Suprapubic skin (tissue), 4 donors: ENCODE measurements at places on chromosomes 6 and 20. TPM values are rescaled to one million over a fixed set of nuclear protein-coding genes. Genes with fewer than 3 reads are reported as not detected.

OR12D3 gene
- not detected for total RNA-seq

ADGRF4 gene
- total RNA-seq, result 38.9 TPM

DNA sequence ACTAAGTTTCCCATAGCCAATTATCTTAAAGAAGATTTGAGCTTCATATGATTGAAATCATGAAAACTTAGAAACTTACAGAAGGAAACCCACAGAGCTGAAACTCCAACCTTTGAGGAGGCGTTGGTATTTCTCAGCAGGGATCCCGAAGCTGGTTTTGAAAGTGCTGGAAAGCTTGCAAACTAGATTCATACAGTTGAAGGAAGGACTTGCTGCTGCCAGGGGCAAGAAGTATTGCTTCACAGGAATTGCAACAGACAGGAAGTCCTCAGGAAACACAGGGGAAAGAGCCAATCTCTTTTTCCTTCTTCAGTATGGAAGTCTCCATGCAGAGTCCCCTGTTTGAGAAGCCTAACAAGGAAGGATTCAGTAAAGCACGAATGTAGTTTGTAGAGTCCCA, 419.7 kb downstream of the CD109 start:
- H3K4me1 ChIP-seq, result no peaks in the 10 kb centered on the region
- H3K27ac ChIP-seq, result no peak overlapping the region
- H3K27me3 ChIP-seq, result no peaks in the 10 kb centered on the region
- H3K36me3 ChIP-seq, result no peaks in the 10 kb centered on the region
- no peak overlapping the region for H3K4me3 ChIP-seq

CLVS2 gene
- 0.15 TPM for total RNA-seq

MYL9 gene
- total RNA-seq, result 34.0 TPM

DNA sequence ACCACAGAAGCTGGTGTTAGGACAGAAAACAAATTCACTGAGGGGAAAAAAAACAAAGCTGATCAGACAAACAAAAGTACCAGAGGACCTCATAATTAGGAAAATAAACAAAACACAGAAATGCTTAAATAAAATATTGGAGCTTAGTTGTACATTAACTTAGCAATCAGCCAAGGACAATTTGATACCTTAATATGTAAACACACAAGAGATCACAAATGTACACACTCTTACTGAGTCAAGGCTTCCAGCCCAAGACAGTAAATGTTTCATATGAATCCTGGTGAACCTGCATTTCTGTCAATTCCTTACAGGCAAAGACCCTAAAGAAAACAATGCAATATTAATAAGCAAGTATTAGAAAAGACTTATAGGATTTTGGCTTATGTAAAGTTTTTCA, 62.0 kb upstream of the SPTLC3 start:
- H3K4me1 ChIP-seq, result no peaks in the 10 kb centered on the region
- DNase-seq, result no peak
- H3K36me3 ChIP-seq, result no peaks in the 10 kb centered on the region
- no peaks in the 10 kb centered on the region for H3K27me3 ChIP-seq

GRCh38 chr6:104574135-104574750, 285.5 kb downstream of the HACE1 start:
- DNase-seq, result no peak
- H3K36me3 ChIP-seq, result no peaks in the 10 kb centered on the region
- H3K27me3 ChIP-seq, result no peaks in the 10 kb centered on the region
- no peak overlapping the region for H3K4me3 ChIP-seq
- H3K4me1 ChIP-seq, result no peaks in the 10 kb centered on the region
- H3K27ac ChIP-seq, result no peak overlapping the region

LHFPL5 gene
- total RNA-seq, result not detected

CNR1 gene
- total RNA-seq, result 12.2 TPM

GRCh38 chr6:42428326-42429041, 23.2 kb downstream of the TRERF1 start:
- no peak for DNase-seq
- no peak overlapping the region for H3K4me3 ChIP-seq
- H3K27ac ChIP-seq, result peak overlapping the region; percentile 19
- H3K36me3 ChIP-seq, result peaks cover 3% of the 10 kb centered on the region

DNA sequence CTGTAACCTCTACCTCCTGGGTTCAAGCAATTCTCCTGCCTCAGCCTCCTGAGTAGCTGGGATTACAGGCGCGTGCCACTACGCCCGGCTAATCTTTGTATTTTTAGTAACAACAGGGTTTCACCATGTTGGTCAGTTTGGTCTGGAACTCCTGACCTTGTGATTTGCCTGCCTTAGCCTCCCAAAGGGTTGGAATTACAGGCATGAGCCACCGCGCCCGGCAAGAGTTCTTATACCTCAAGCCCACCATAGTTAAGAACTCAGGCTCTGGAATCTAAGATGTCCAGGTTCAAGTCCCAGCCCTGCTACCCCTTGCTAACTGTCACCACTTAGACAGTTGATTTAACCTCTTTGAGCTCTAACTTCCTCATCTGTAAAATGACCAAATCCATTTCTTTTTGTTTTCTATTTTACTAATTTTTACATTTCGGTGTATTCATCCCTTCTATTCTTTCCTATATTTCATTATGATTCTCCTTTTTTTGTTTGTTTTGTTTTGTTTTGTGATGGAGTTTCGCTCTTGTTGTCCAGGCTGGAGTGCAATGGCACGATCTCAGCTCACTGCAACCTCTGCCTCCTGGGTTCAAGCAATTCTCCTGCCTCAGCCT, 104.8 kb upstream of the ZNF217 start:
- H3K36me3 ChIP-seq, result no peaks in the 10 kb centered on the region
- no peak overlapping the region for H3K27ac ChIP-seq
- no peak overlapping the region for H3K4me3 ChIP-seq
- no peaks in the 10 kb centered on the region for H3K4me1 ChIP-seq

- H3K36me3 ChIP-seq, result no peaks in the 10 kb centered on the region
- no peak overlapping the region for H3K27ac ChIP-seq
- H3K4me1 ChIP-seq, result no peaks in the 10 kb centered on the region
- no peak for DNase-seq
These were observed 24.1 kb downstream of the CFAP61 start for GRCh38 chr20:20076297-20077065.

CCN6 gene
- total RNA-seq, result 0.25 TPM

DNA sequence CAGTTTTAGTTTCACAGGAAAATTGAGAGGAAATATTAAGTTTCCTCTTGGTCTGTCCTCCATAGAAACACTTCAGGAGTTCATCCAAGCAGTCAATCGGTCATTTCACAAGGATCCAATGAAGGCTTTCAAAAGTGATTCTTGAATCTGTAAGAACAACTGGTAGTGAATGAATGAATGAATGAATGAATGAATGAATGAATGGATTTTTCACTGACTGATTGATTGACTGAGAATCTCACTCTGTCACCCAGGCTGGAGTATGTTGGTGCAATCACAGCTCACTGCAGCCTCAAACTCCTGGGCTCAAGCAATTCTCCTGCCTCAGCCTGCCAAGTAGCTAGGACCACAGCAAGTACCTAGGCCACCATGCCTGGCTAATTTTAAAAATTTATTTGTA, 39.4 kb upstream of the TAF8 start:
- H3K36me3 ChIP-seq, result no peaks in the 10 kb centered on the region
- peaks cover 14% of the 10 kb centered on the region for H3K4me1 ChIP-seq
- no peak overlapping the region for H3K4me3 ChIP-seq
- no peaks in the 10 kb centered on the region for H3K27me3 ChIP-seq

DNA sequence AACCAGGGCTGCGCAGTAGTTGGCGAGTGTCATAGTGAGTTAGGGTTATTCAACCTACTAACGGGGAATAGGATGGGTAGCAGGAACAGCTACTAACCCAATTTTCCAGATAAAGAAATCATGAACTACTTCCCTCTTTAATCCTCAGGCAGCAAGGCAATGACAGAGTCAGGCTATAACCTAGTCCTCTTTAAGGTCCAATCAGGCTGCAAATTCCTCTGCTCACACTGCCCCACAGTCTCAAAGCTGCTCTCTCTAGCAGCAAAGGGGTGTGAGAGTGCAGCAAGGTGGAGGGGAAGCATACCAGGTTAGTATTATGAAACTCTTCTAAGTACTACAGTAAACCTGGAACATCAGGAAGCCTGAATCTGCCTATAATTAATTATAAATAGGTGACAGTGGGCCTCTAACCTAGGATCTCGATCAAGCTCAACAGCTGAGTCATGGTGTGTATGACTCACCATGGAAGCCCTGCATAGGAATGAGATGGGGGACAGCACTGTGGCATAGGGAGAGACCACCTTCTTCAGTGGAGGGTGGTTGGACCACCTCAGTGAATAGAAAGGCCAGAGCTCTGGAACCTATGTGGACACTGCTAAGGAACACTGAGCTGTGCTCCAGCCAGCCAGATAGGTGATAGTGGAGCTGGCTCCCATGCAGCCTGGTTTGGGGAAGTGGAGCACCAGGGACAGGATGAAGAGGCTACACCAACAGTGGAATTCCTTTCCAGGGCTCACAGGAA, 7.9 kb downstream of the PEX6 start:
- no peak overlapping the region for H3K4me3 ChIP-seq
- DNase-seq, result no peak
- H3K27me3 ChIP-seq, result no peaks in the 10 kb centered on the region
- H3K4me1 ChIP-seq, result peaks cover 3% of the 10 kb centered on the region
